ENCODE measurements at places on chromosomes 7 and 10.

DNA sequence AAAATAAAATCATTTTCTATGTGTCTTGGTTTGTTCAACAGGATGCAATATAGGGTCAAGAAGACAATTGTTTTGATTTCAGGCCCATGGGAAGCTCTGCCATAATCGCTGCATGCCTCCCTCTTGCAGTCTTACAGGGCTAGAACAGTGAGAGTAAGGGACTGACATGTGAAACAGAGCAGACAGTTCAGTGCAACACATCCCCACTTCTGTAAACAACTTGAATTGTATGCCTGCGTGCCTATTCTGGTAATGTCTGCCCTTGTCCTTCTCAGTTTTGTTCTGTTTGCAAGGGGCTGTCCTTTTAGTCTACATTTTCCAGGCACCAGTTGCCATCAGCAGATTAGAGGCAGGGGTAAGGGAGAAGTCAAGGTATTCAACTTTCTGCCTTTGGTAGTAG is 34.8 kb upstream of the GPR37 start:
- no peak for DNase-seq

GRCh38 chr7:156220701-156221100 is 408.4 kb upstream of the SHH start:
- no peak for DNase-seq

- no peak for DNase-seq
Observed at GRCh38 chr7:77252506-77252905, 52.9 kb upstream of the FGL2 start.

GRCh38 chr7:136087881-136088280 is 110.7 kb upstream of the MTPN start:
- DNase-seq = no peak

GRCh38 chr10:33331379-33331694 is 3.1 kb downstream of the NRP1 start:
- no peak for DNase-seq

DNA sequence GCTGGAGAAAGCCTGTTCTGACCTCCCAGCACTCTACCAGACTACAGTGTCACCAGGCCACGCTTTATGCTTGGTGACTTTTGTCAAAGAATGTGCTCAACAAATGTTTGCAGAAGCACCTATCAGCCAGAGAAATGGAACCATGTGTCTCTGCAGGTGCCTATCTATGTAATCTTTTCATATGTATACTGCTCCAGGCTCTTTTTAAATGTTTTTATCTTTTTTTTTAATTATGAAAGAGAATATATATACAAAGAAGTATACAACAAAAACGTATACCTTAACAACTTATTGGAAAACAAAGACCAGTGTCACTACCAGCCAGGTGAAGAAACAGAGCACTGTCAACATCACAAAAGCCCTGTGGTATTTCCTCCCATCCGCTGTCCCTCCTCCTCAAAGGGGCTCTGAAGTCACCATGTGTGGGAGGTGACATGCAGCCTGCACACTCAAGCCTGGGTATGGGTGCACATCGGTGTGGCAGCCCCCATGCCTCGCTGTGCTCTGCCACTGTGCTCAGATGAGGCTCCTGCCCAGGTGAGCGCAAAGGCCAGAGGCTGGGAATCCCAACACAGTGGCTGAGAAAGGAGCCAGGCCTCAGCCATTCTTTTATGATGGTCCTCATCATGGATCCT is 120.6 kb downstream of the CLEC2L start:
- no peak for DNase-seq

DNA sequence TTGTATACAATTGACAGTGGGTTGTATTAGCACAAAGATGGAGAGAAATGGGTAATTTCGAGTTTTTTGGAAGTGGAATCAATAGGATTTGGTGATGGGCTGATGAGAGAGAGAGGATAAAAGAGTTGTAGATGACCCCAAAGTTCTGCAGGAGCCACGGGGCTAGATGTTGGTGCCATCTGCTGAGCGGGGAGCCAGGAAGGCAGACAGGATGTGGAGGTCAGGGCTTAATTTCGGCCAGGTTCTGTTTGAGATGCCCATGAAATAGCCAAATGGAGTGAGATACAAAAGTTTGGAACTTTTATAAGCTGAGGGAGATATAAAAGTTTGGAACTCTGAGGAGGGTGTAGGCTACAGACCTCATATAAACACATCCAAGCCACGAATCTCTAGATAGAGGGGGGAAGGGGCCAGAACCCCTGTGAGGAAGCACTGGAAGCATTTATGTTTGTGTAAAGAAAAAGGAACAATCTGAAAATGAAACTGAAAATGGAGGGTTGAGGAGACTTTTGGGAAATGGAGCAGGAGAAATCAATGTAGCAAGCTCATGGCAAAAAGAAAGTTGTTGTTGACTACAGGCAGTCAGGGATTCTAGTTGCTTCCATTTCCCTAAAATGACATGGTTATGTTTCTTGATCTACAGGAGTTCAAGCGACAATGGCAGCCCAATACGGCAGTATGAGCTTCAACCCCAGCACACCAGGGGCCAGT is 2.2 kb downstream of the GIMAP4 start:
- DNase-seq = no peak

DNA sequence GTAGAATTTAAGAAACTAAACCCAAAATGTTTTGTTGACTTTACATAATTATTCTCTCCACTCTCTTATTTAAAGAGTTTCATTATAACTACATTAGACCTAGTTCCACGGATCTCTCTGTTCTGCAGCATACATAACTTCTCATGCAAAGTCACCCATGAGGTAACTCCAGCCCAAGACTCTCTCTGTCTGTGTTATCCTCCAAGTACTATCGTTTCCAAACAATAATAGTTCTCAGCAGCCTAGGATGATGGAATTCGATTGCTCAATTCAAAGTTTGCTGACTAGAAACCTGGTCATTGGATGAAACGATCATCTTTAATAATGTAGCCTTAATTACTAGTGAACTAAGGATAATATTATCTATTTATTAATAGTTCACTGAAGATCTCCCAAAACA is 203.1 kb upstream of the PTN start:
- DNase-seq = no peak

DNA sequence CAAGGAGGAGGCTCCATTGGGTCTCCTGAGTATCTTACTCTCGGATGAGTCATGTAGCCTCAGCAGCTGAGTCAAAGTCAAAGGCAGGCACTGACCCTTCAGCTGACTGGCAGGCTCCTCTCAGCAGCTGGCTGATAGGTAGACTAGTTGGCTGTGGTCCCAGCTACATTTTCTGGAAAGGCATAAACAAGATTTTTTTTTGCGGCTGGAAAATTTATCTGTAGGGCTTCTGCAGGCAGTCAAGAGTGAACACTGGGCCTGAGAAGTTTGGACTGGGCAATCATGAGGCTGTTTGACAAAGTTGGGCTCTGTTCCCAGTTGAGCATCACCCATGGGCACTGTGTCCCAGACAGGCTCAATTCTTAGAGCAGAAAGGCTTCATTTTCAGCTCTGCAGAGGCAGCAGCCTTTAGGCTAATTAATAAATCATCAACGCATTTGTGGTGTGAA is 796.2 kb downstream of the CCSER2 start:
- DNase-seq = no peak

GRCh38 chr7:1300206-1300605 is 67.5 kb downstream of the UNCX start:
- no peak for DNase-seq

GRCh38 chr7:138515001-138515528 is 55.0 kb downstream of the TRIM24 start:
- DNase-seq = no peak
